ENCODE measurements at places on chromosomes 7 and 10.

GRCh38 chr10:113859261-113859660 lies 4.8 kb downstream of the NHLRC2 start:
- DNase-seq = no peak

- no peak for DNase-seq
These were observed 155.7 kb downstream of the TRIL start for GRCh38 chr7:28802450-28802849.

- peak; percentile 48 for DNase-seq
These were observed 26.3 kb upstream of the WDR11 start for GRCh38 chr10:120824881-120825309.

DNA sequence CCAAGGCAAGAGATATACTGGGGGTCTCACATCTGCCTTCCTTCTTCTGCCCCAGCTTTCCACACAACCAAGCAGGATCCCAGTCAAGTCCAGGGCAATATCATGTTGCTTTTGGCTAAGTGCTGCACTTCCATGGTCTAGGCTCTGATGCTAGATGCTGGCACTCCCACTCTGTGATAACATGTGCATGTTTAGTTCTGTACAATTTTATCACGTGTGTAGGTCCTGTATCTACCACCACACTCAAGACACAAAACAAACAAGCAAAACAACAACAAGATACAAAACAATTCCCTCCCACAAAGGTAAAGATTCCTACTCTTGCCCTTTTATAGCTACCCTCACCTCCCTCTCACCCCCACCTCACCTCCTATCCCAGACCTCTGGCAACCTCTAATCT lies 105.6 kb upstream of the HABP2 start:
- no peak for DNase-seq

DNA sequence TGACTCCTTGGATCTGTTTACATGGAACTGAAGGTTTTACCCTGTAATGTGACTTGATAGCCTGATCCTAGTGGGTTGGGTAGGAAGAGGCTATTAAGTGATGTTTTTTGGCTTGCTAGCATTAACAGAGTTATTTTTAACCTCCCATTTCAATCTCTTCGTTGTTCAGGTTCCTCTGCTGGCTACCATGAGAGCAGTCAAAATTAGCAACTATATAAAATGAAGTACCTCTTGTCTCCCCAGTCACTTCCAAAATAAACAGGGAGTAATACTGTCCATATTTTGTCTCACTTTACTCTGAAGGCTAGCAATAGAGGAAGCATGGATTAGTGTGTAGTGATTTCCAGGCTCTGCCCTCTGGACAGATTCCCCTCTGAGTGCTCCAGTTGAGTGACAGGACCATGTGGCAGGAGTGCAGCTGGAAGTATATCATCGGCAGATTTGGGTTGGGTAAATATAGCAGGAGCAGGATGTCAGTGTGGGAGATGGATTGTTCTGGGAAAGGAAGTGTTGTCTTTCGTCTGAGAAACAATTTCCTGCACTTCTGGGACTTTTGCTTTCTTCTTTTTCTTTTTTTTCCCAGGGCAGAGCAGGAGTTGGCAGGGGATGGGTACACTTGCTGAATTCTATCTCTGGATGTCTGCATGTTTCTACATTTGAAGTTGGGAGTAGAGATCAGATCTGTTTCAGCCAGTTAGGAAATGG lies 35.2 kb downstream of the GBF1 start:
- no peak for DNase-seq

DNA sequence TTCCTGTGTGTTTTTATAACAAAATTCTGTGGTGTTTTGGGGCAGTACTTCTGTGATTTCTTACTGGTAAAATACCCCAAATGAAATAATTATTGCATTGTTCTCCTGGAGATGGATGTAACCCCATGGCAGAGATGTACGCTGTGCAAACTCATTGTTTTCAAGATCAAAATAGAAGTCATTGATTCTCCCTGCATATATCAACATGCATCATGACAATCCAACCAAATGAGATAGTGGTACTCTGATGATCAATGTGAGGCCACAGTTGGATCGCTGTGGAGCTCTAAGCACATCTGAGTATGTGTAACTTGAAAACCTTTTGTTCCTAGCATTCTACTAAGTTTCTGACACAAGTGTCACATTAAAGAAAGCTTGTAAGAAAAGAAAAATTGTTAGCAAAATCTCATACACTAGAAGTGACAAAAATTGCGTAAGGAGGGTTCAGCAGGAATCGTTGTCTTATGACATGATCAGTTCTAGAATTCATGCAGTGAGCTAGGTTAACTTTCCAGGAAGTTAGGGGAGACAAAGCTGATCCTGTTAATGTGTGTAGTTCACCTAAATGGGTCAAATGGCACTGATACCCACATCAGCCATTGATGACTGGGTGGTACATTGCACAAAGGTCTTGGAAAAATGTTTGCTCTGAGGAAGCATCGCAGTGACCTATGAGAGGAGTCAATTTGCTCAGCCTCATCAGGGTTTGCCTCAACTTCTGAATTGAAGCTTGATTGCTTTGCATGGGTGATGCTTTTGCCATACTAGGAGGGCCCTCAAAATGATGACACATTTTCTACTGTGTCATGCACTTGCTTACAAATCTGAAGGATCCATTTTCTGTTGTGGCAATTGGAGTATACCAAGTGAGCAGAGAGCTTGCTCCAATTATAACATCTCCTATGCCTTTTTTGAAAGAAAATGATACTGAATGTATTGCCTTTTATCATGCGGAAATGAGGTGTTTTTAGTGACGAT lies 145.1 kb downstream of the PLXDC2 start:
- DNase-seq = no peak

- no peak for DNase-seq
These were observed 57.0 kb downstream of the KLRG2 start for GRCh38 chr7:139426258-139427028.

DNA sequence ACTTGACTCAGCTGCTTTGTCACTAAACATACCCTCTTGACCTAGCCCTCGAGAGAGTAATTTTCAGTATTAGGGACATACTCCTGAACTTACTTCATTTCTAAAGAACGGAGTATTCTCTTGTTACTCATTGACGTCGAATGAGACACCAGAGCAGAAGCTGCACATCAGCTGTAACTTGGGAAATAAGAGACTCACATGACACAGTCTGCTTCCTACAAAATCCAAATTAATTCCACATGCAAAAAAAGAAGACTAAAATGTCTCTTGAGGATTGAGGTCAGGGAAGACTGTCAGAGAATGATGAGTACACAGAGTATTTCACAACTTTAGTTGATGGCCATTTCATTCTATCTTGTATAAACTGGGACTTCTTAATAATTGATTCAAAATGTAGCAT lies 114.7 kb upstream of the EGFR start:
- no peak for DNase-seq

DNA sequence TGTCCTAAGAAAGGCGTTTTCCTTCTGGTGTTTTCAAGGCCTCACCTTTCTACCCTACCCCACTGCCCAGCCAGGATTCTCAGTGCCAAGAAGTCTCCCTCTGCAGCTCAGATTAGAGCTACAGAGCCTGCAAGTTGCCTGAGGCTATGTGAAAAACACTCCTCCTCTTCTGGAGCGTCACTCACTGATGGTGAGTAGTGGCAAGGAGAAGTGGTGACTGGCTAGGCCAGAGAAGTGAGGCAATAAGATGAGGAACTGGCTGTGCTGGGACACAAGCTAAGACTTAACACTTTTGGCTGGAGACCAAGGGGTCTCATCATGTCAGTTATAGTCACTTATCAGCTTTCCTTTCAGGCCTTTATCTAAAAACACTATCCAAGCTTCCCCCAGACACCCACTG lies 86.7 kb upstream of the PRKAR2B start:
- no peak for DNase-seq

DNA sequence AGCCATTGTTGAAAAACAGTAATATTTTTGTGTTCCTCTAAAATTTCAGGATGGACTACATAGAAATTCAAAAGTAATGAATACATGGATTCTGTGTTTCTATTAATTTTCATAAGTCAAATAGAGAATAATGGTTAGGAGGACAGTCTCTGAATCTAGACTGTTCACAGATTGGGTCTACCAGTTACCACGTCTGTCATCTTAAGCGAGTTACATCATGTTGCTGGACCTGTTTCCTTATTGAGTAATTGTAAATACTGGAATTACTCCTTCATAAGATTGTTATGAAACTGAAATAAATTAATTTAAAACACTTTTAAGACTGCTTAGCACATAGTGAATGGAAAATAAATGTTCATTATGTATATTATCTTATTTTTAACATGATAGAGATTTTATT lies 172.3 kb downstream of the KCND2 start:
- no peak for DNase-seq

DNA sequence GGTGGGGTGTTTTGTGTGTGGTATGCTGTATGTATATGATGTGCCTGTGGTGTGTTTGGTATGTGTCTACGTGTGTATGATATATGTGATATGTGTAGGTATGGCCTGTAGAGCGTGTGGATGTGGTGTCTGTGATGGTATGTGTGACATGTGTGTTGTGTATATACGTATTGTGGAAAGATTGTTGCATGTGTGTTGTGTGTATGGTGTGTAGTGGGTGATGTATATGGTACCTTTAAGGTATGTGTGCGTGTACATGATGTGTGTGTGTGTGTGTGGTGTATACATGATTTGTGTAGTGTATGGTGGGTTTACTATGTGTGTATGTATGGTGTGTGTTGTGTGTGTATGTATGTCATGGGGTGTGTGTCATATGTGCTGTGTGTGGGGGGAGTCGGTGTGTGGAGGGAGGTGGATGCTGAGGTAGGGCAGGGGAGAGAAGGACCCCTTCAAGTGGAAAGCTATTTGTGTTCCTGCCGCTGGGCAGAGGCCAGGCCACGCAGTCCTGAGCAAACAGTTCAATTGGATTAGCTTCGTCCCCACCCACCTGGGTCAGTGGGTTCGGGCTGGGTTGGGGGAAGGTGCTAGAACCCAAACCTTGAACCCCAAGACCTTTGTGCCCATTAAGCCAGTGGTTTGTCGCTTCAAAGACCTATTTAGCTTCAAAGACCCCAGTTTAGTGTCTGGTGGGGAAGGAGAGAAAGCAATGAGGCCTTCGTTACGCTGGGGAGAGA lies 1.9 kb upstream of the TRPV6 start:
- no peak for DNase-seq

DNA sequence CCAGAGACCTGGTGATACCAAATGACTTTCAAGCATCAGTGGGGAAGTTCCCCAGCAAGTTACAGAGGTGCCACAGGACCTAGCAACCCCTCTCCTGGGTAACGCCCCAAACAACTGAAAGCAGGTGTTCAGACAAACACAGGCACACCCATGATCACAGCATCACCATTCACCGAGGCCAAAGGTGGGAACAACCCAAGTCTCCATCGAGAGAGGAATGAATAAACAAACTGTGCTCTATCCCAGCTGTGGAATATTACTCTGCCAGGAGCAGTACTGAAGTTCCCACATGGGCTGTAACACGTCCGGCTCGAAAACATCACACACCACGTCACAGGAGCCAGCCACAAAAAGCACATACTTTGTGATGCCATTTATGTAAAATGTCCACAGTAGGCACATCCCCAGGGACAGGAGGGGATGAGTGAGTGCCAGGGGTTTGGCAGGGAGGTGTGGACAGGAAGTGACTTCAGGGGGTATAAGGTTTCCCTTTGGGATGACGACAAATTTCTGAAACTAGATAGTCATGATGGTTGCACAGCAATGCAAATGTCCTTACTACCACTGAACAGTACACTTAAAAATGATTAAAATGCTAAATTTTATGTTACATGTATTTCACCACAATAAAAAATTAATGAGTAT lies 222.8 kb downstream of the TNS3 start:
- DNase-seq = no peak

DNA sequence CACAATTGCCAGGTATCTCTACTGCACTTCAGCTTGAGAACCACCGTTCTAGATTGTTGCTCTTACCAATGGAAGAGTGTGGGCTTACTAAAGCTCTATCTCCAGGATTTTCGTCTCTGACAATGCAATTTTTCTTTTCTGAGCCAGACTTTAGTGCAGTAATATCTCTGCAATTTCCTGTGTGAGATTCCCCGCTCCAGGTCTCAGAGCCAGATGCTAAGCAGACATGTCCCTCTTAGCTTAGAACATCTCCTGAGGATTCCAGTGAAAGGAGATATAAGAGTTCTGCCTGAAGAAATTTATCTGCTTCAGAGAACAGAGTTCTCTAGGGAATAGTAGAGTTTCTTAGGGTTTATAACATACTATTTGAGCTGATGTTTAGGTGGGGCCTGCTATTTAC lies 82.0 kb downstream of the SND1 start:
- no peak for DNase-seq

DNA sequence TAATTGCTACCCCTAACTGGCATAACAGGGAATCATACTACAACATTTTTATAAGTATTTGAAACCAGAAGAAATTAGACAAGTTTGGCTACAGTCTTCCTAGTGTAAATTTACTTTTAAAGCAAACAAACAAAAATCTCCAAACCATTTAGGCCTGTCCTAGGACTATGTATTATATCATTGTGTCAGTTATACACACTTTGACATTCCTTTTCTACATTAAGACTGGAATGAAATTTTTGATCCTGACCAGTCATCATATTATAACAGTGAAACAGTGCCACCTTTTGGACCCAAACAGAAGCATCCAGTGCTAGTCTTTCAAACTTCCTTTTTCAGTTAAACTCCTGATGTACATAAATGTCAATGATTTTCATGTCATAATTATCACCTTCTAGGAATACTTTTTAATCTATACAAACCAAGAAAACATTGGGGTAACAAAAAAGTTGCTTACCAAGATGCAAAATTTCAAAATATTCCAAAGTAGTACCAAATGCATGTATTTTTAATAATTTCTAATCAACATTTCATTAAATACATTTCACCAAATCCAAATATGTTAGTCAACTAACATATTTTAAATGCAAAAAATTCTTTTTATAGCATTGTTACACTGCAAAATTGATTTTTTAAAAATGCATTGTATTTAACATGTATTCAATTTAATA lies 75.7 kb downstream of the IMMP2L start:
- DNase-seq = peak; percentile 55

- no peak for DNase-seq
These were observed 34.6 kb downstream of the GET4 start for GRCh38 chr7:910931-911431.

DNA sequence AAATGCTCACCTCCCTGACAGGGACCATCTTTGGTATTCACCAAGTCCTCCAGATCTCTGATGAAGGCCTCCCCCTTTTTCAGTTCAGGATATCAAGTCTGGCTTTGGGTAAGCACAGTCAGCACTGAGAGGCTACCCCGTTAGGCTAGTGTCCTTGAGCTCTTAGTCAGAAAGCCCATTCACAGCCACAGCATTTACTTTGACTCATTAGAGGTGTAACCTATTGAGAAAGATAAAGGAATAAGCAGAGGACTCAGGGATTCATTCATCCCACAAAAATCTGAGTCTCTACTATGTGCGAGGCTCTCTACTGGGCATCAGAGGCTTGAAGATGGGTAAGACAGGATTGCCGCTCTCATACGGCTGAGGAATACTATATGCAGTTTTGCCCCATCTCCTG lies 14.0 kb upstream of the RAMP3 start:
- DNase-seq = no peak

GRCh38 chr10:20271490-20271889 lies 455.3 kb downstream of the PLXDC2 start:
- no peak for DNase-seq

- peak; percentile 33 for DNase-seq
These were observed 651 bp downstream of the AFAP1L2 start for GRCh38 chr10:114403541-114404161.

All from A549 (cell line).